ENCODE measurements at places on chromosomes 6 and 20. TPM values are rescaled to one million over a fixed set of nuclear protein-coding genes. Genes with fewer than 3 reads are reported as not detected.

GRCh38 chr6:110795271-110795670 is 20.0 kb downstream of the CDK19 start:
- no peak overlapping the region for H3K4me3 ChIP-seq
- DNase-seq: no peak
- H3K27me3 ChIP-seq: no peaks in the 10 kb centered on the region
- 0 out of 2 replicates have a peak, but pooled peaks cover 5% of the 10 kb centered on the region for H3K4me1 ChIP-seq
- H3K36me3 ChIP-seq: no peaks in the 10 kb centered on the region

DNA sequence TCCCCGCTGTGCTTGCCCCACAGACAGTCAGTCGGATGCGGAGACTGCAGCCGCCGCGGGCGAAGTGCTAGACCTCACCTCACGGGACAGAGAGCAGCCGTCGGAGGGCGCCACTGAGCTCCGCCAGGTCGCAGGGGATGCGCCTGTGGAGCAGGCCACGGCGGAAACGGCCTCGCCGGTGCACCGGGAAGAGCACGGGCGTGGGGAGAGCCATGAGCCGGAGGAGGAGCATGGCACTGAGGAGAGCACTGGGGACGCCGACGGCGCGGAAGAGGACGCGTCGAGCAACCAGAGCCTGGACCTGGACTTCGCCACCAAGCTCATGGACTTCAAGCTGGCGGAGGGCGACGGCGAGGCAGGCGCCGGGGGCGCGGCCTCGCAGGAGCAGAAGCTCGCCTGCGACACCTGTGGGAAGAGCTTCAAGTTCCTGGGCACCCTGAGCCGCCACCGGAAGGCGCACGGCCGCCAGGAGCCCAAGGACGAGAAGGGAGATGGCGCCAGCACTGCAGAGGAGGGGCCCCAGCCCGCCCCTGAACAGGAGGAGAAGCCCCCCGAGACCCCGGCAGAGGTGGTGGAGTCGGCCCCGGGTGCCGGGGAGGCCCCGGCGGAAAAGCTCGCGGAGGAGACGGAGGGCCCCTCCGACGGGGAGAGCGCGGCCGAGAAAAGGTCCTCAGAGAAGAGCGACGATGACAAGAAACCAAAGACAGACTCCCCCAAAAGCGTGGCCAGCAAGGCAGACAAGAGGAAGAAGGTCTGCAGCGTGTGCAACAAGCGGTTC is 66.4 kb downstream of the SSR1 start:
- no peaks in the 10 kb centered on the region for H3K27me3 ChIP-seq
- H3K4me3 ChIP-seq: no peak overlapping the region
- no peak overlapping the region for H3K27ac ChIP-seq
- DNase-seq: no peak

DNA sequence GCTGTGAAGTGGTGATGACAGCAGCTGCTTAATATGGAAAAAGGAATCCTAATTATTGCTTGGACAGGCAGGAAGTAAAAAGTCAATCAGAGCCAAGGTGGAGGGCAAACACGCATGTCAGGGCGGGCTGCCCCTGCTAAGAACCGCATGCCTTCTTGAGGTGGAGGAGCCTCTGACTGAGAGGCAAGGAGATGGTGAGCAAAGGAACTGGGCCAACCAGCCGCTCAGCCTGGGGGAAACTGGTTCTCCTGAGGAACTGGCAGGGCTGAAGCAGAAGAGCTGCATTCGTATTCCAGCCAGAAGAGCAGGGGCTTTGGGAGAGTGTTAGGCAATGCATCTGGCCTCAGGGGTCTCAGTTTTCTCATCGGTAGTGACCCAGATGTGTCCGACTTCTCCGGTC is 13.1 kb upstream of the MLN start:
- peaks cover 70% of the 10 kb centered on the region for H3K27me3 ChIP-seq
- no peak for DNase-seq
- H3K36me3 ChIP-seq: no peaks in the 10 kb centered on the region
- H3K4me3 ChIP-seq: no peak overlapping the region
- H3K4me1 ChIP-seq: no peaks in the 10 kb centered on the region
- no peak overlapping the region for H3K27ac ChIP-seq

GRCh38 chr20:25749649-25750048 is 53.0 kb upstream of the ZNF337 start:
- H3K27ac ChIP-seq: no peak overlapping the region
- no peaks in the 10 kb centered on the region for H3K36me3 ChIP-seq
- H3K27me3 ChIP-seq: no peaks in the 10 kb centered on the region
- no peaks in the 10 kb centered on the region for H3K4me1 ChIP-seq
- DNase-seq: no peak
- H3K4me3 ChIP-seq: no peak overlapping the region

DNA sequence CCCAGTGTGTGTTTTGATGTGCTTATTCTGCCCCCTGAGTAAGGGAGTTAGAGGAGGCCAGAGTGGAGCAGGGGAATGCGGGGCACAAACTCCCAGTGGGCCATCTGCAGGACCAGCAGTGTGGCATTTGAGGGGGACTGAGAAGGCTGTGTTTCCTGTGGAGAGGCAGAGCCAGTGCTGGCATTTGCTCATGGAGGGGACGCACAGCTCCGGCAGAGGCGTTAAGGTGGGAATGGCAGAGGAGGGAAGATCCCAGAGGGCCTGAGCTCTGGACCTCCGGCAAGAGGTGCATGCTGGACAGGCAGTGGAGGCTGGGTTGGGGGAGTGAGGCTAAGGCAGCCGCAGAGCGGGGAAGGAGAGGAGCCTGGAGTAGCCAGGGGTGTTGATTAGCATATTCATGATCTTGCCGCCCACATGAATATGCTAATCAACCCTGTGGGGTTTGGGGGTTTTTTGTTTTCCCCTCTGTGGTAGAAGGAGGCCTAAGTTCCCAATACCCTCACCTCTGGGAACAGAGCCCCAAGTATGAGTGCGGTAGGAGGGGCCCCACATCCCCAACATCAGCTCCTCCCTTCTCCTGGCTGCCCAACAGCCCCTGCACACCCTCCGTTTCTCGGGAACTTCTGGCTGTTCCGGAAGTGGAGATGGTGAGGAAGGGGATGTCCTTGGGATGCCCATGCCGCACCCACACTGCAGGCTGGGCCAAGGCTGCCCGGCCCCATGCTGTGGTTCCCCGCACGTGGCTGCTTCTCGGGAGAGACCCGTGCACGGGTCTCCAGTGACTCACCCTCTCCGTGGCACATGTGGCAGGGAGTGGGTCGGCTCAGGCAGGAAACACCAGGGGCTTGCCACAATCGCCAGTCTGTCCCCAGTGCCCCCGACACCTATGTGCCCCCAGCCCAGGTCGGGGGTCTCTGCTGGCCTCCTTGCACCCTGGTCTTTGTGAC is 33.8 kb downstream of the DLGAP4 start:
- H3K27me3 ChIP-seq: no peaks in the 10 kb centered on the region
- no peak overlapping the region for H3K27ac ChIP-seq
- DNase-seq: no peak
- H3K4me1 ChIP-seq: no peaks in the 10 kb centered on the region
- no peak overlapping the region for H3K4me3 ChIP-seq
- no peaks in the 10 kb centered on the region for H3K36me3 ChIP-seq

DNA sequence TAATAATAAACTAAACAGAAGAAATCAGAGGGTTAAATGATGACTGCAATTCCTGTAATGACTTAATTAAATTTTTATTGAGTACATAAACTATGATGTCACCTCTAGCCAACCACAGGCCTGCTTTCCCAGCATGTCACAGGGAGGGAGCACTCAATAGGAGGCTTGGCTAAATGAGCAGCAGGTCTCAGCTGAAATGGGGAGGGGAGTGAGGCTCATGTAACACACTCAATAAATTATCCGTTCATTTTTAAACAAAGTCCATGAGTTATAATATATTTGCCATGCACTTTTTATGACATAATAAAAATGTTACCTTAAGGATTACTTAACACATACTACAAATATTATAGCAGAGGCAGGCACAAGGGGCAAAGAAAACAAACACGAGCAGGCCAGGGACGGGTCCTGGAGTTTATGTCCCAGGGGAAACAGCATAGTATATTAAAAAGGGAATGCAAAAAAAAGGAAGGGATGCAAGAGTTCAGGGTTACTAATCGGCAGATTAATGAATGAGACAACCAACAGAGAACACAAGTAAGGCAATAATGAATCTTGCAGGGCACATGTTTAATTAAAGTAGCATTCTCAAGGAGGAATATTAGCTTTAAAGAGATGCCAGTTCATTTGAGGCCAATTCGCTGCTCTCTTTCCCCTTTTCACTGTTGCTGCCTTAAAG is 27.1 kb upstream of the FAM83C start:
- peak overlapping the region; percentile 74 for H3K27ac ChIP-seq
- no peaks in the 10 kb centered on the region for H3K27me3 ChIP-seq
- peaks cover 58% of the 10 kb centered on the region for H3K4me1 ChIP-seq
- H3K4me3 ChIP-seq: no peak overlapping the region

GRCh38 chr6:165627366-165627765 is 35.7 kb downstream of the PDE10A start:
- no peaks in the 10 kb centered on the region for H3K36me3 ChIP-seq
- H3K4me1 ChIP-seq: peaks cover 16% of the 10 kb centered on the region
- no peak overlapping the region for H3K4me3 ChIP-seq
- H3K27me3 ChIP-seq: no peaks in the 10 kb centered on the region

DNA sequence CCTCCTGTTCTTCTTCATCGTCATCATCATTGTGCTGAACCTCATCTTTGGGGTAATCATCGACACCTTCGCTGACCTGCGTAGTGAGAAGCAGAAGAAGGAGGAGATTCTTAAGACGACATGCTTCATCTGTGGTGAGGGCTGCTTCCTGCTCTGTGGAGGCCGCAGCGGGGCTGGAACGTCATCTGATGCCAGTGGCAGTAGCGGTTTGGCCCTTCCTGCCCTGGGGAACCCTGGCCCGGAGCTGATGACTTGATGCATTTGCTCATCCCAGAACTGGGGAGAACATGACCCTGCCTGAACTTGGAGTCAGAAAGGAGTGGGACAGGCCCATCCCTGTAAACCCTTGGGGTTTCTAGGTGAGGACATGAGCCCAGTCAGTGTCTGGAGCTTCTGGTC is 18.7 kb downstream of the UQCC2 start:
- peaks cover 31% of the 10 kb centered on the region for H3K36me3 ChIP-seq
- H3K27ac ChIP-seq: no peak overlapping the region
- H3K4me1 ChIP-seq: peaks cover 23% of the 10 kb centered on the region
- DNase-seq: no peak

- no peak overlapping the region for H3K27ac ChIP-seq
- no peak for DNase-seq
- H3K4me1 ChIP-seq: no peaks in the 10 kb centered on the region
- no peaks in the 10 kb centered on the region for H3K27me3 ChIP-seq
- no peak overlapping the region for H3K4me3 ChIP-seq
- no peaks in the 10 kb centered on the region for H3K36me3 ChIP-seq
Observed at GRCh38 chr6:134323698-134324097, 5.8 kb upstream of the SGK1 start.

DNA sequence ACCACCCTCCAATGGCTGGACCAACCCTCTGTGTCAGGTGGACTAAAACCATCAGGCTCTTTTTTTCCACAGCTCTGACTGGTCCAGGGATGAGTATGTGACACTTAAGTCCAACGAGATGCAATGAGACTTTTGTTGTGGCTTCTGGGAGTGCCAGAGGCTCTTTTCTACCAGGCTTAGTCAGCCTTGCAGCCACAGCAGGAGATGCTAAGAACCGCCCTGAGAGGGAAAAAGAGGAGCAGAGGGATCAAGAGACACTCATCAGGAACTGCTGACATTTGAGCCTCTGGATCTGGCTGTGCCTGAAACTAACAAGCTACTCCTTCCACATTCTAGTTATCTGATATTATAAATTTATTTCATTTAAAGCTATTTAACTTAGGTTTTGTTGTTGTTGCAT is 270.9 kb upstream of the SULF2 start:
- DNase-seq: no peak
- H3K36me3 ChIP-seq: peaks cover 60% of the 10 kb centered on the region
- H3K27me3 ChIP-seq: no peaks in the 10 kb centered on the region
- H3K27ac ChIP-seq: no peak overlapping the region
- H3K4me3 ChIP-seq: no peak overlapping the region

DNA sequence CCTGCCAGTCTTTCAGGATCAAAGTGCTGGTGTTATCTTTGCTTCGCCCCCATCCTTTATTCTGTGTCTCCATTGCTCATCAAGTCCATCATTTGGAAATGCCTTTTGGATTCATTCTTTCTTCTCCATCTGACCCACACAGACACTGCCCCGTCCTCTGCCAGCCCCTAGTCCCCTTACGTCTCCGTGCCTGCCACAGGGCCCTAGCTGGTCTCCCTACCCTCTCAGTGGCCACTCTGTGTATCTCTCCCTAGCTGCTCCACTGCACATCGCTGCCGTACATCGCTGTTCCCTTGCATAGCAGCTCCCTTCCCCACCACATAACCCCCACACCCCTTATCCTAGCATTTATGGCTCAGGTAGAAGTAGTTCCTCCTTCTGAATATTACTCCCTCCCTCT is 15.7 kb downstream of the PPP1R3G start:
- H3K27ac ChIP-seq: no peak overlapping the region
- H3K4me1 ChIP-seq: no peaks in the 10 kb centered on the region
- H3K4me3 ChIP-seq: no peak overlapping the region
- no peaks in the 10 kb centered on the region for H3K27me3 ChIP-seq
- no peaks in the 10 kb centered on the region for H3K36me3 ChIP-seq

- no peaks in the 10 kb centered on the region for H3K27me3 ChIP-seq
- no peak overlapping the region for H3K27ac ChIP-seq
- no peaks in the 10 kb centered on the region for H3K4me1 ChIP-seq
- H3K36me3 ChIP-seq: no peaks in the 10 kb centered on the region
- no peak for DNase-seq
Observed at GRCh38 chr6:80519811-80520594, 413.5 kb downstream of the BCKDHB start.

- H3K27ac ChIP-seq: no peak overlapping the region
- H3K27me3 ChIP-seq: no peaks in the 10 kb centered on the region
- no peak overlapping the region for H3K4me3 ChIP-seq
- no peak for DNase-seq
Observed at GRCh38 chr6:159715166-159715565, 12.1 kb upstream of the WTAP start.

DNA sequence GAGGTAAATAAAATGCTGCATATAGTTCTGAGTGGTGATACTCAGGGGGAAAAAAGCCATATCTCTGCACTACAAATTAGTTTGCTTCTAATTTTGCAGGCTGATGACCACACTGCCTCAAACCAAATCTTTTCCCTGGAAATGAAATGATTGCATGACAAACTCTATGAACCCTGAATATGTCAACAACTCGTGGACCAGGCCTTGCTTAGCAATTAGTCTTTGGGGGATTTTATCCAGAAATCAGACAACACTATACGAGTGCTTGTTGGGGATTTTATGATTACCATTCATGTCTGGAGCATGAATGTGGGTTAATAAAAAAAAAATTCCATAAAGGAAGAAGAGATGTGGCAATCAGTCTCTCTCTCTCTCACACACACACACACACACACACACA is 42.0 kb downstream of the SOBP start:
- no peaks in the 10 kb centered on the region for H3K27me3 ChIP-seq
- DNase-seq: no peak
- H3K4me3 ChIP-seq: no peak overlapping the region
- H3K27ac ChIP-seq: no peak overlapping the region
- H3K4me1 ChIP-seq: no peaks in the 10 kb centered on the region
- no peaks in the 10 kb centered on the region for H3K36me3 ChIP-seq

GRCh38 chr6:89073014-89073620 is 7.4 kb upstream of the PNRC1 start:
- H3K36me3 ChIP-seq: no peaks in the 10 kb centered on the region
- H3K27me3 ChIP-seq: no peaks in the 10 kb centered on the region
- no peak overlapping the region for H3K27ac ChIP-seq
- no peaks in the 10 kb centered on the region for H3K4me1 ChIP-seq

The TMEM74B gene
- total RNA-seq: 0.44 TPM

The NKX2-2 gene
- total RNA-seq: not detected

The BPI gene
- total RNA-seq: not detected

The PRDM13 gene
- not detected for total RNA-seq

The METTL24 gene
- not detected for total RNA-seq

The OR2B6 gene
- total RNA-seq: 1.5 TPM

The FKBP1C gene
- 0.46 TPM for total RNA-seq

The SPDEF gene
- total RNA-seq: 1.4 TPM

The LTA gene
- not detected for total RNA-seq

The SLC12A5 gene
- total RNA-seq: 8.7 TPM

The SNAI1 gene
- total RNA-seq: 2.2 TPM

The NANP gene
- 7.5 TPM for total RNA-seq

The GGTLC1 gene
- 0.43 TPM for total RNA-seq

Measured in PC-9 (cell line).